Activated naive CD4-positive, alpha-beta T cell treated with anti-CD3 and anti-CD28 coated beads for 36 hours (primary cell): ENCODE measurements at places on chromosomes 12 and 14. TPM values are rescaled to one million over a fixed set of nuclear protein-coding genes. Genes with fewer than 3 reads are reported as not detected.

The PLCZ1 gene
- total RNA-seq: not detected

The PDE3A gene
- not detected for total RNA-seq

The NPFF gene
- total RNA-seq: not detected

The USP44 gene
- 6.6 TPM for total RNA-seq

The PRICKLE1 gene
- not detected for total RNA-seq

The P2RX2 gene
- total RNA-seq: not detected

The ADCY6 gene
- 0.15 TPM for total RNA-seq

The CCDC175 gene
- not detected for total RNA-seq

The NAV3 gene
- total RNA-seq: not detected

The RNU7-1 gene
- total RNA-seq: not detected

The LRTM2 gene
- total RNA-seq: not detected

The SPTB gene
- 0.55 TPM for total RNA-seq

The FOXN4 gene
- total RNA-seq: not detected

The ANGEL1 gene
- 19.8 TPM for total RNA-seq

DNA sequence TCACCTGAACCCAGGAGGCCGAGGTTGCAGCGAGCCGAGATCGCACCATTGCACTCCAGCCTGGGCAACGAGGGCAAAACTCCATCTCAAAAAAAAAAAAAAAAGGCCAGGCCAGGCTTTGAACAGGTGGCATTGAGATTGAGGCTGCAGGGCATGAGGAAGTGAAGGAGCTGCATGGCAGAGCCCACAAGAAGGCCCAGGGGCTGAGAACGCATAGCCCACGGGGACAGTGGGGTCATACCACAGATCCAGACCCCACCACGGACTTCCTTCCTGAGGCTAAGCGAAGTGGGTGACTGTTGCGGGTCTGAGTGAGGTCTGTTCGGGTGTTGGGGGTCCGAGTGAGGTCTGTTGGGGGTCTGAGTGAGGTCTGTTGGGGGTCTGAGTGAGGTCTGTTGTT, 7.8 kb downstream of the JAG2 start:
- DNase-seq: no peak

DNA sequence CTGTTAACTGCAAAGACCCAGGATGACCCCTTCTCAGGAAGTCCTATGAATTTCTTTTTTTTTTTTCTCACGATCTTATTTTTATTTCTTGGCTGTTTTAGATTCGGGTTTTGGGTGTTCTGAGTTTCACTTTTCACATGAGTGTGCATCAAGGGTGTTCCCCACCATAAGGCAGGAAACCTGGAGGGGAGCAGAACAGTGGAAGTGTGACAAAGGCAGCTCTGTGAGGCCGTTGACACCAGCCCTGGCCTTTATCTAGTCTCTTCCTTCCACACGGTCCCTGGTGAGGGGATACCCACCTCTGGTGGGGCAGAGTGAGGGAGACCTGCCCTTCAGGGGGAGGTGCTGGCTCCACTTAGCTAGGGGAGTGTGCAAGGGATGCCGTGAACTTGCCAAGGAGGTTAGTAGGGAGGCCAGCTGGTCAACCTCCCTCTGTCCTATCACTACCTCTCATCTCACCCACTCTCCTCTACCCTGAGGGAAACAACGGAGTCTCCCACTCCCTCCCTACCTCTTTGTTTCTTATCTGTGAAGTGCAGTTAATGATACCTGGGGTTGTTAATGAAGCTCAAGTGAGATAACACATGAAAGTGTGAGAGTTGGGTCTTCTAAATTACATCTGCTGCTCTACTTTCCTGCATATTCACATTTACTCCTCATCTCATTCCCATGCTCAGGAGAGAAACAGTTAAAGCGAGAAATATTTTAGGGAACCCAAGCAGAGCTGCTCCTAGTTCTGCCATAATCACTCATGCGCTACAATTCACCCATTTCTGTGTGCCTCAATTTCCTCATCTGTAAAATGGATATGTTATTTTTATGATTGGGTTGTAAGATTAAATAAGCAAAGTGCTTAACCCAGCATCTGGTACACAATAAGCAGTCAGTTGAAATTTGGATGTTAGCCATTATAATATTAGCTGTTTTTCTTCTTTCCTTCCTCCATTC, 4.4 kb upstream of the GALNT6 start:
- peak; percentile 75 for DNase-seq

DNA sequence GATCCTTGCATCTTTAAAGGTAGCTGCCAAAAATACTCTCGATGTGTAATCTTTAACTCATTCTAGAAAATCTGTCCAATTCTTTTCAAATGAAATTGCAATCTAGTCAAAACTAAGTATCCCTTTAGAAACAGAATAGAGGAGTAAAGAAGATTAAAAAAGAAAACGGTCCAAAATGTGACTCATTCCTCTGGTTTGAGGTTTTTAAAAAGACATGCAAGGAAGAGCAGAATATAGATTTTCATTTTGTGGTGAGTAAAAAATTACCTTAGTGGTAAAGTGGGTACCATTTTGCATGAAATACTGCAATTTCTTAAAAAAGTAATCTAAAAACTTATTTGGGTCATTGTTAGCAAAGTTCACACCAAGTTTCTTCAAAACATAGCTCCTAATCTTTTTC, 108.4 kb downstream of the BRMS1L start:
- no peak for DNase-seq

- no peak for DNase-seq
Measured at GRCh38 chr12:61011767-61012423, 1248.3 kb upstream of the USP15 start.

- DNase-seq: no peak
Measured at GRCh38 chr12:124369055-124369826, 74.3 kb downstream of the RFLNA start.

GRCh38 chr12:10067942-10068341, 30.8 kb downstream of the CLEC1A start:
- DNase-seq: no peak

GRCh38 chr12:32255588-32255987, 143.8 kb upstream of the FGD4 start:
- DNase-seq: no peak

GRCh38 chr12:56366948-56367347, 4.3 kb upstream of the APOF start:
- no peak for DNase-seq

DNA sequence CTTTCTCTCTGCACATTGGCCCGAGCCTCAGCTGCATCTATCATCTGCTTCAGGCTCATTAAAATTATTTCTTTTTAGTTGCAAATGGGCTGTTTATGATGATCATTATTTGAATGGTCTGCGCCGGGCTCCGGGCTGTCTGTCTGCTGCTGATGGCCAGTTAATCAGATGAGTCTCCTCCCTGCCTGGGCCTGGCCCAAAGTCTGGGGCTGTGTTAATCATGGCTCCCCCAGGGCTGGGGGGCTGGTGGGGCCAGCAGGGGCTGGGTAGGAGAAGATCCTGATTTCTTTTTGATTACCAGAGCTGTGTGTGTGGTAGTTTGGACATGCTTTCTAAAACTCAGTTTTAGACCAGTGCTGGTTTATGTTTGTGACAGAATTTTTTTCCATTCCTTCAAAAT, 159.1 kb downstream of the PHETA1 start:
- no peak for DNase-seq

GRCh38 chr12:124754491-124754890, 109.2 kb downstream of the SCARB1 start:
- no peak for DNase-seq

DNA sequence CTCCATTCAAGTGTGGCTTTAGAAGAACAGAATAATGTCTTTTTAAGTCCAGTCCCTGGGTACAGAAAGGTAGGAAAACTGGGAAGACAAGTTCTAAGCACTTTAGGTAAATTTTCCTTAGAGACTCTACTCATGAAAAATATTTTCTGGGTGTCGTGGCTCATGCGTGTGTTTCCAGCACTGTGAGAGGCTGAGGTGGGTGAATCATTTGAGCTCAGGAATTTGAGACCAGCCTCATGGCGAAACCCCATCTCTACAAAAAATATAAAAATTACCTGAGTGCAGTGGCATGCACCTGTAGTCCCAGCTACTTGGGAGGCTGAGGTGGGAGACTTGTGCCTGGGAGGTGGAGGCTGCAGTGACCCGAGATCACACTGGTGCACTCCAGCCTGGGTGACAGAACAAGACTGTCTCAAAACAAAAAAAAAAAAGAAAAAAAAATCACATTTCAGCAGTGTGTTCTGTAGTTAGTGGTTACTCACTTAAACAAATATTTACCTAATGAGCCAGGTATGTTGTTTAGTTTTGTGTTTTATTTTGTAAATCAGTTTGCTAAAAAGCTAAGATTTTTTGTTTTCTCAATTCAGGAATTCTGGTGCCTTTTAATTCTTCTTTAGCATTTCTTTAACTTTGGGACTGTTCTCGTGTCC, 52.3 kb upstream of the RD3L start:
- no peak for DNase-seq

- DNase-seq: no peak
Measured at GRCh38 chr12:68012712-68013111, 23.5 kb downstream of the IFNG-AS1 start.

DNA sequence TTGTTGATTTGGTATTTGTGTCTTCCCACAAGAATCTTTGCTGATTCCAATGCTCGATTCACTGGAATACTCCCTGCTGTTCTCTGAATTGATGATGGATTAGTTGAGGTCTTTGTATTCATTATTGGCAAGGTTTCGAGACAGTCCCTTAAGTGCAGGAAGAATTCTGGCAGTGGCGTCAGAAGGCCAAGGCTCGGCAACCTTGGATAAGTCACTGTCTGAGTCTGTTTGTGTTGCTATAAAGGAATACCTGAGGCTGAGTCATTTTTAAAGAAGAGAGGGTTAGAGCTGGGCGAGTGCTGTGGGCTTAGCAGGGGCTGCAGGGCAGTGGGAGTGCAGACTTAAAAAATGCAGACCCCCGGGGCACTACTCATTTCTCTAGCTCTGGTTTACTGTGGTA, 56.9 kb downstream of the CHST11 start:
- DNase-seq: no peak

DNA sequence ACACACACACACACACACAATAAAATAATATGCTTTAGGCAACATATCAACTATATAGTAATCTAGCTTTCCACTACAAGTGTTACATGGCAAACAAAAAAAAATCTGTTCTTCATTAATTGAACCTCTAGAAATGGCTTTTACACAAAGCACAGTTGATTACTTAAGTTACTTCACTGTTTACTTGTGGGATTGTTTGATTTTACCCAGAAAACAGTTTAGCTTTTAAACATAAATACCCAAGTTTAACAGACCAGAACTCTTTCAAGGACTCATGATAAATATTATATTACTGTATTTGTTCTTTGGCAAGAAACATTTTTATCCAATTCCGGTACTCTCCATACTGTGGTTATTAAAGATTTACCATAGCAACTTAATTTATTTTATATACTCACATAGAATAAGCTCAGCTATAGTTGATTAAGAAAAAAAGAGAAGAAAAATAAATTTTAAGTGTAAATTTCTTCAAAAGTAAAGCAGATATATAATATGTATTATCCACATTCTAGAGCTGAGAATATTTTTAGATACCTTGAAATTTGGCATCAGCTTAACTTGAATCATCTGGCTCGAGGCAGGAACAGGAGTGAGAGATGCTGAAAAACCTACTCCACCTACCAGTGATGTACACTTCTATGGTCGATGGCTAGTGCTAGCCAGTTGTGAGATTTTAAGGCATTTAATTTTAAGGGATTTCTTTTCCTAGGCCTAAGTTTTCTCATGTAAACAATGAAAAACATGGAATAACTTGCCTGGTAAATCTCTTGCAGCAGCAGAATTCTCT, 126.0 kb downstream of the BTG1 start:
- DNase-seq: no peak

DNA sequence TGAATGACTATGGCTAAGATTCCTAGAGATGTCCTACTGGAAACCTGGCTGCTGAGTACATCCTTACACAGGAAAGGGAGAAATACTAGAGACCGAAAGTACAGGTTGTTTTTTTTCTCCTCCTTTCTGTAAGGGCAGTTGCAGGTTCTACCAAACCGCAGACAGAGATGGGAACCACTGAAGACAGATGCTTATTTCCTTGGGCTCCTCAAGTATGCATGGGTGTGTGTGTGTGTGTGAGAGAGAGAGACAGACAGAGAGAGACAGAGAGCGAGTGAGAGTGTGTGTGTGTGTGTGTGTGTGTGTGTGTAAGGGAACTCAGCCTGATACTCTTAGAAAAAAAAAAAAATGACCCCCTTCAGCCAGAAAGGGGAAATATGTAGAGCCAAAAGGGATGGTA, 42.5 kb downstream of the MAP4K5 start:
- no peak for DNase-seq

- no peak for DNase-seq
Measured at GRCh38 chr14:103593577-103593976, 30.8 kb downstream of the COA8 start.

DNA sequence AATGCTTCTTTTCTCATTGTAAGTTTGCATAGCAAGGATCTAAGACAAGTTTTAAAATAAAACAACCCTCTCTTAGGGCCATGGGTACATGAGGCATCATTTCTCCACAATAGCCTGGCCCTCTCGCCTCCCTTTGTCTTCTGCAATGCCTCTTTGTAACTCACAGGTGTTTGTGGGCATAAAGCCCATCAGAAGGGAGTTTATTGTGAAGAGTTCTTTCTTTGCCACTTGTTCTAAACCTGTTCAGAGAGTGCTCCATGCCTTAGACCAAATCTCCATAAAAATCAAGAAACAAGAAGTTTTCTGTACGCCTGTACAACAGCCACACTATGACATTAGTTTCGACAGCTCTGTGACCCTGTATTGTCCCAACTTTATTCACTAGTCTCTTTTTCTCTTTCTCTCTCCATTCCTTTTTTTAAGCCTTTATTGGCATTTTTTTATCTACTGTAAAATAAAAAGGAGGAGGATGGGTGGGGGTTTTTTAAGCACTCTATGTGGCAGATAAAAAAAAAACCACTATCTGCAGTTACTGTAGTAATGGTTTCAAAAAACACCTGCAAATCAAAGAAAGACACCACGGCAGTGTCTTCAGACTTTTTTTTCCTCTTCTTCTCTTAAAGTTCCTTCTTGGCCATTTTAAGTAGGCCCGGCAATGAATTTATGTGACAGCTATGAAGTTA, 1.6 kb downstream of the C12orf42 start:
- no peak for DNase-seq

DNA sequence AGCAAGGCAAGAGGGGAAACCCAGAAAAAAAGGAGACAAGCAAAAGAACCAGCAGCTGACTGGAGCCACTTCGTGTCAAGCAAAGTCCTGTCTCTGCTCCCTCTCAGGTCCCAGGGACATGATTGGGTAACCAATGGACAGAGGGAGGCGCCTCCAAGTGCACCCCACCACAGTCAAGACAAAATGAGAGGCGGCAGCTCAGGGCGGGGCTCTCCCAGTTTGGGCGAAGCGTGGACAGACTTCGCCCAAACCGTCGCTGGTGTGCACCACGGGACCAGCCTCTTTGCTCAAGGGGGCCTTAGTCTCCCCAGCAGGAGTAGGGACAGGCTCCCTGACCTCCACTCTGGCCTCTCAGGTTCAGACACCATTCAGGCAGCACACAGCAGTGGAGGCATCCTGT, 1.5 kb upstream of the BEGAIN start:
- DNase-seq: no peak

DNA sequence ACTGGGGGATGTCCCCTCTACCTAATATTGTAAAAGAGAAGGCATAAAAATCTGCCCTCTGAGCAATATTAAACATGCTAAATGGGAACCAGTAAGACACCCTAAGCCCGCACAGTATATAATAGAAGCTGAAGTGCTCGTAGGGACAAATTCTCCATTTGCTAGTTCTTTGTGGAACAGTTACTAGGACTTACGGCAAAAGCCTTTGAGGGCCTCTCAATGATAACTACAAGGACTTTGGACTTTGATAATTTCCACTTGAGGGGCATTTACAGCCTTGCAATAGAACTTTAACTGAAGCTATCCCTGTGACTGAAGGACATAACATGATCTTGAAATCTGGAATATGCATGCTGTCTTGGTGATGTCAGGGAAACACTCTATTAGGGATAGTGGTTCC, 111.5 kb upstream of the IFNG-AS1 start:
- no peak for DNase-seq

- no peak for DNase-seq
Measured at GRCh38 chr12:123952037-123952436, 20.6 kb downstream of the CCDC92 start.
